NCI-H2029 (cell line): ENCODE measurements at places on chromosomes 5 and 9.

- DNase-seq: no peak
Observed at GRCh38 chr9:76564297-76564696, 105.3 kb downstream of the GCNT1 start.

DNA sequence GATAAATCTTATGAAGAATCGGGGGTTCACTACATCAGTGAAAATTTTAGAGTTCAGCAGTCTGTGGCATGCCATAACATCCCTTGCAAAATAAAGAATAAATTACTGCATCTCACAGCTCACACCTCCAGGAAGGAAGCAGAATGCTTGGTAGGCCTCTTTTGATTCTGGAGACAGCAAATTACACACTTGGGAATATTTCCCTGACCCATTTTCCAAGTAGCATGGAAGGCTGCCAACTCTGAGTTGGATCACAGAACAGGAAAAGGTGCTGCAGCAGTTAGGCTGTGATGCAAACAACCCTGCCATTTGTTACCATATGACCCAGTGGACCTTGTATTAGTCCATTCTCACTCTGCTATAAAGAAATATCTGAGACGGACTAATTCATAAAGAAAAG lies 293.5 kb downstream of the ASTN2 start:
- DNase-seq: peak; percentile 12

GRCh38 chr9:116209414-116210116 lies 56.0 kb downstream of the PAPPA start:
- DNase-seq: no peak

DNA sequence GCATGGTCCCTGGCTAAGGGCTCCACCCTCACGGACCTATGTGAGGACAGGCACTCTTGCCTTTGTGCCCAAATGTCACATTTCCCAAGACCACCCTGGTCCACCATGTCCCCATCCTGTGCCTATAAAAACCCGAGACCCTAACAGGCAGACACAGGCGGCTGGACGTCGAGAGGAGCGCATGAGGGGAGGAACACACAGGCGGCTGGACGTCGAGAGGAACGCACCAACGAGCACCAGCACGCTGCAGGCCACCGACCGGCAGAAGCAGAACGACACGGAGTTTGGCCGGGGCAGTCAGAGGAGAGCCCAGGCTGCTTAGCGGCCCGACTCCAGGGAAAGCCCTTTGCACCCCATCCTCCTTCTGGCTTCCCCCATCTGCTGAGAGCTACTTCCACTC lies 119.9 kb downstream of the ADAMTS2 start:
- DNase-seq: no peak

- no peak for DNase-seq
Observed at GRCh38 chr9:69888856-69889585, 68.4 kb downstream of the CFAP95 start.

- DNase-seq: no peak
Observed at GRCh38 chr5:16482891-16483290, 17.3 kb upstream of the ZNF622 start.

DNA sequence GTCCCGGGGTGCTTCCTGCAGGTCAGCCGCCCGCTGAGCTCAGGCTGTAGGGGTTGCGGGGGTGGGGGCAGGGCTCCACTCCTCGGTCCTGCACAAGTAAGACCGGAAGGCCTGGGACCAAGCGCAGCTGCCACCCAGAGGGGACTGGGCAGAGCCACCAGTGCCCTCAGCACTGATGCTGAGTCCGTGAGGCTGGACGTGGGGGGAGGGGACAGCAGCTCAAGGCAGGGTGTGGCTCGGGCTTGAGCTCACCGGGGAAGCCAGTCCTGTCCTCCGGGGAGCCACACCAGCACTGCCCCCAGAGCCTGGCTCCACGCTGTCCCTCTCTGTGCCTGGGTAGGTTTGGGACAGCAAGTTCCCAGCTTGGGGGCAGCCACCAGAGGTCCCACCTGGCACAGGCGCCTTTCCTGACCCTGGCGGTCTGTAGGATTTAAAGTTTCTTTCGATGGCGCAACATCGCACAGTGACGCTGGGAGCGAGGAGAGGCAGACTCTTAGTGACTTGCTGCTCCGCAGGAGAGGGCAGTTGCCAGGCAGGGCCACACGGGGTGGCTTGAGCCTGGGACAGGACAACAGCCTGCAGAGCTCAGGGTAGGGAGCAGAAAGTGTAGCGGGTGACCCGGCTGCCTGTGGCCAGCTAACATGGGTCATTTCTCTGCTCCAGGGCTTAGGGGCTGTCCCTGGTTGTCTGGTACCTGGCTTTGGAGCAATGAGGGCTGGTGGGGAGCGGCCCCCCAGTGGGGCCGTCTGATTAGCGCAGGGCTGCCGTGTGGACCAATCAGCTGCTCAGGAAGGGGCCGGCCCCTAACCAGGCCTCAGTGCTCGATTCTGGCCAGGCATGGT lies 5.7 kb downstream of the LCN1 start:
- DNase-seq: no peak

DNA sequence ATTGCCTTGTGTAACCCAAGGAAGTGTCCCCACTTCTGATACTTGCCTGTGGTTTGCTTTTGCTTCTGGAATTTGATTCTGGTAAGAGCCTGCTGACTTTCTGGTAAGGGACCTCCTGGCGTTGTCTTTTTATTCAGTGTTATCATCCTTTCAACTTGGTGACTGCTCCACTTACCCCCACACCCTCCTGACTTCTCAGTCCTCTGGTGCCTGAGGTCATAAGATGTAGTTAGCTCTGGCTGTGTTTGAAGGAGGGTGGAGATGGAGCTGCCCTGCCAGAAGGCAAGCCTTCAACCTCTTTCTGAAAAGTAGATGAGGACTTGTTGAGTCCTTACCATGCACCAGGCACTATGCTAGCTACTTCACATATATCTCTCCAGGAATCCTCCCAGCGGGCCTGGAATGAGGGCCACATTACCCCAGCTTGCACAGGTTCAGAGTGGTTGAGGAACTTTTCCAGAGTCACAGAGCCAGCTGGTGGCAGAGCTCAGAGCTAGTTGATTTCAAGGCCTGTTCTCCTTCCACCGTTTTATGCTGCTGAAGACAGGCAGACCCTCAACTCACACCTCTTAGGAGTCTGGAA lies 45.2 kb upstream of the PITX1 start:
- no peak for DNase-seq

- DNase-seq: peak; percentile 86
Observed at GRCh38 chr5:141968914-141969608, at the start of gene RNF14. Gene RNF14 (plus strand): TSS chr5:141969105. CDS start chr5:141973589, 4,484 bp downstream.

GRCh38 chr5:54415147-54415546 lies 40.4 kb upstream of the HSPB3 start:
- no peak for DNase-seq

GRCh38 chr9:20981486-20981885 lies 50.0 kb downstream of the HACD4 start:
- no peak for DNase-seq

DNA sequence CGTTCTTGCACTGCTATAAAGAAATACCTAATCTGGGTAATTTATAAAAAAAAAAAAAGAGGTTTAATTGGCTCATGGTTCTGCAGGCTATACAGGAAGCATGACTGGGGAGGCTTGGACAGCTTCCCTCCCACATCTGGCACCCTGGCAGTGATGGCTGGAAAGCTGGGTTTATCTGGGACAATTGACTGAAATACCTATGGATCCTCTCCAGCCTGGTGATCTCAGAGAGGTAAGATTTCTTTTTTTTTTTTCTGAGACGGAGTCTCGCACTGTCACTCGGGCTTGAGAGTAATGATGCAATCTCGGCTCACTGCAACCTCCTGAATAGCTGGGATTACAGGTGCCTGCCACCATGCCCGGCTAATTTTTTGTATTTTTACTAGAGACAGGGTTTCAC lies 22.7 kb upstream of the UGCG start:
- no peak for DNase-seq

DNA sequence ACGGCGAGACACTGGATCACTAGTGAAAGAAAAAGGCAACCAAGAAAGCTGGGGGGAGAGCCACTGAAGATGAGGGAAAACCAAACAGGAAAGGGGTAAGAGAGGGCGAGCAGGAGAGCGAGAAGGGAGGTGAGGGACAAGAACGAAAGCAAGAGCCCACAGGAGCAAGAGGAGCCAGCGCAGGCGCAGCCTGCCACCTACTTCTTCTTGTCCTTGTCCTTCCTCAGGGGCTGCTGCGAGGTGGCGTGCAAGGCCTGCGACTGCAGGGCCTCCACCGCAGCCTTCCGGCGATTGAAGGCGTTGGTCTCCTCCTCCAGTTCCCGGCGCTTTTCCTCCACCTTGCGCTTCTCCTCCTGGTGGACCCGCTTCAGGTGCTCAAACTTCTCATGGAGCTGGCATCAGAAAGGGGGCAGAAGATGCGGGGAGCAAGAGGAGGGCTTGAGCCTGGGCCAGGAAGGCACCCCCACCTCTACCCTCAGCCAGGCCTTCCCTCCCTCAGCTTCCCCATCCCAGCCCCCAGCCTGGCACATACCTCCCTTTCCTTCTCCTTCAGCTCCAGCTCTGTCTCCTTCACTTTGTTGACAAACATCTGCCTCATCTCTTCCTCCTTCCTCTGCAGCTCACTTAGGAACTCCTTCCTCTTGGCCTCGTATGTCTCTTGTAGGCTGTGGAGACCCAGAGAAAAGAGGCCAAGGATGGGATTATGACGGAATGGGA lies 13.5 kb downstream of the CCNI2 start:
- DNase-seq: no peak

DNA sequence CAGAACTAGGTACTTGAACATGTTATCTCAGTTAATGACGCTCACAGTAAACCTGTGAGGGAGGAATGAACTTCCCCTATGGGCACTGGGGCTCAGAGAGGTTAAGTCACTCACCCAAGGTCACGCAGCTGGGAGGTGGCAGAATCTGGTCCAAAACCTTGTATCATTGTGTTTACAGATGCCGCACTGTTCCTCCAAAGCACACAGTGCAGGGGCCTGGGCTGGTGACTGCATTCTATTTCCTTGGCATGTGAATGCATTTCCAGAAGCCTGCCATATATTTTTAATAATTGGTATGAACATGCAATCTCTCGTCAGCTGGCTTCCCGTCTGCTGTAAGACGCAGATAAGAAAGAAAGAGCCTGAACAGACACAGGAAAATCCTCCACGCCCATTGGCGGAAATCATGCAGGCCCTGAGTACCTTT lies 77.0 kb upstream of the TBC1D2 start:
- DNase-seq: no peak
